H4 (cell line): ENCODE measurements at places on chromosomes 7 and 10. TPM values are rescaled to one million over a fixed set of nuclear protein-coding genes. Genes with fewer than 3 reads are reported as not detected.

DNA sequence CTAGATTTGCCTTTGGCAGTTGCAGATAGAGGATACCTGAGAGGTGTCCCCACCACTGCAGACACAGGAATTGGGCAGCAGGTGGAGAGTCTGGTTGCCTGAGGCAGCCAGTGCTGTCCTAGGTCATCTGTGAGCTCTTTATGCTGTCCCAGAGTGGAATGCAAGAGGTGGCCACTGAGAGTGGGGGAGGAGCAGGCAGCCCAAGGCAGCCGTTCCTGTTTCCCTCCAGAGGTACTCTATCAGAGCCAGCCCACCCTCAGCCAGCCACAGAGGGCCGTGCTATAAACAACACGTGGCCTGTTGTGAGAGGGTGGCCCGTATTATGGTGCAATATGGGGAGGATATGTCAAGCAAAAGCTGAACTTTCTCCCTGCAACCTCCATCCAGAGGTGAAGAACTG, 8.5 kb downstream of the LRRC18 start:
- no peak for DNase-seq

- no peak for DNase-seq
Observed at GRCh38 chr7:97016381-97017191, 8.0 kb downstream of the DLX5 start.

GRCh38 chr10:67770537-67770936, 67.5 kb downstream of the DNAJC12 start:
- DNase-seq, result no peak

DNA sequence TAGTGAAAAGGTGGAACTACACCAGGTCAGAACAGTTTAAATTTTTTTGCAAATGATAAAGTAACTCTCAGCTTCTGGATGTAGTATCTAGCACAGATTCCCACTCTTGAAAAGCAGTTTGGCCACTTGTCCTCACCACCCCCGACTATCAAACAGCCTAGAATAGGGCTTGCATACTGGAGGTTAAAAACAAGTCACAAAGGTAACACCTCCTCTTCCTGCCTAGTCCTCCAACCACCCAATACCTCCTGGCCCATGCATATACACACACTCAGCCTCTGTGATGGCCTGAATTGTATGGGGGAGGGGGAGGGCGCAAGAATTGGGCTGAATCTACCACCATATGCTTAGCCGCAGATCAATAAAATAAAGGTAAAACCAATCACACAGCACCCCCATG, 5.7 kb downstream of the SKAP2 start:
- no peak for DNase-seq

DNA sequence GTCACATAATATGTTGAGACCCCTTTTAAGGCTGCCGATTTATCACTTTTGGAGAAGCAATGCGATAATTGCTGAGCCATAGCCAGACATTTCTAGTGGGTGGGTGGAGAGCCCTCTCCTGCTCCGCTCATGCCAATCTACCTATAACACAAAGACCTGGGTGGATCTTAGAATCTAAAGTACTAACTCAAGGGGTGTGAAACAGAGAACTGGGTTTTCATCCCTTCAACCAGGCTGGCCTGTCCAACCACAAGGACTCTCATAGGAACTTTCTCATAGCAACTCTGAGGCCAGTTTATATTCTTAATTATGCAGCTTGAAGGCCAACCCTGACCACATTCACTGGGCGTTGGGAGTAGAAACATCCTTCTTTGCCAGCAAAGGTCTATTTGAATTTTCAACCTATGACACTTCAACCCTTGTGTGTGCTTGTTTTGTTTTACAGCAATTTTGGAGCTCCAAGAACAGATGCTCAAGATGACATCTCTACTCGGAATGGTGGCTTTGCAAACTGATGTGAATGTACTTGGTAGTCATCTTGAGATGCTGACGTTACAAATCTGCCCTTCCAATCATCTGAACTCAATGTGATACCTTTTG, 1198.2 kb upstream of the AUTS2 start:
- DNase-seq, result no peak

The TLX1 gene
- not detected in 2 replicates for total RNA-seq

DNA sequence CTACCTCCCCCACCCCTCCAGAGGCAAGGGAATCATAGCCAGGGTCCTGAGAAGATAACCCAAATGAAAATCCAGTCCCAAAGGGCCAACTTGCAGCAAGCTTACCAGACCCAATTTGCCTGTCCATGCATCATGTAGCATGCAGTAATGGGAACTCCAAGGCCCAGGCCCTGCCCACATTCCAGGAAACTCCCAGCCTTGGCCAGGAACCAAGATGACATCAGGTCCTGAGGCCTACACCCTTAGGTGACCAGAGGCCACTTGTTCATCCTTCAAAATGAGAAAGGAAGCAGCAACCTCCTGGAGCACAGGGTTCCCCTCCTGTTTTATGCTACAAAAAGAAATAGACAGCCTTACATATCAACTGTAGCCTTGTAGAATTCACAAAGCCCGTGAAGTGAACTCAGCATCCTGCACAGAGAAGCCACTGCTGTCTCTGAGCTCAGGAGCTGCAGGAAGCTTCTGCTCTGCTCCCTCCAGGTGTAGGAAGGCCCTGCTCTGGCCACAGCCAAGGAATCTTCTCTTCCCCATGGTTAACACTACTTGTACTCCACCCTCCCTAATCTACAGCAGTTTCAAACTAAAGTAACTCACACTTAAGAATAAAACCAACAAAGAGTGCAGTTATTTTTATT, 30.3 kb upstream of the GRB10 start:
- DNase-seq, result peak; percentile 91

- no peak for DNase-seq
Observed at GRCh38 chr10:120433141-120433540, 23.9 kb upstream of the PLPP4 start.

- DNase-seq, result no peak
Observed at GRCh38 chr10:79182781-79183467, 114.2 kb downstream of the ZMIZ1 start.

The GDF2 gene
- not detected in 2 replicates for total RNA-seq

DNA sequence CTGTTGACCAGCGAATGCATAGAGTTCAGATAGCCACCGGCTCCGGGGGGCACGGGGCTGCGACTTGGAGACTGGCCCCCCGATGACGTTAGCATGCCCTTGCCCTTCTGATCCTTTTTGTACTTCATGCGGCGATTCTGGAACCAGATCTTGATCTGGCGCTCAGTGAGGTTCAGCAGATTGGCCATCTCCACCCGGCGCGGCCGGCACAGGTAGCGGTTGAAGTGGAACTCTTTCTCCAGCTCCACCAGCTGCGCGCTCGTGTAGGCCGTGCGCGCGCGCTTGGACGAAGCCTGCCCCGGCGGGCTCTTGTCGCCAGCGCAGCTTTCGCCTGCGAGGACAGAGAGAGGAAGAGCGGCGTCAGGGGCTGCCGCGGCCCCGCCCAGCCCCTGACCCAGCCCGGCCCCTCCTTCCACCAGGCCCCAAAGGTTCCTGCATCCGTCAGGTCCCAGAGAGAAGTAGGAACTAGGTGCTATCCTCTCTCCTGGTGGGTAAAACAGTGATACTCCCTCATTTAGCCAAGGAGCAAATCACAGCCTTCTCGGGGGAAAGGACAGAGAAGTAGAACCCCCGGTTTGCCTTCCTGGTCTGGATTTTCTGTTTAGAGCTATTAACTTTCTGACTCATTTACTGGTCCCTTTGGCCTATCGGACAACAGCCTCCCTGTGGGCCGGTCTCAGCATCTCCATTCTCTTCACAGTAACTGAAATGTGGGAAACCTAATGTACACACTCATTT, 6.1 kb upstream of the HOXA2 start:
- DNase-seq, result no peak

- peak; percentile 76 for DNase-seq
Observed at GRCh38 chr7:55409482-55410225, 44.5 kb downstream of the LANCL2 start.

DNA sequence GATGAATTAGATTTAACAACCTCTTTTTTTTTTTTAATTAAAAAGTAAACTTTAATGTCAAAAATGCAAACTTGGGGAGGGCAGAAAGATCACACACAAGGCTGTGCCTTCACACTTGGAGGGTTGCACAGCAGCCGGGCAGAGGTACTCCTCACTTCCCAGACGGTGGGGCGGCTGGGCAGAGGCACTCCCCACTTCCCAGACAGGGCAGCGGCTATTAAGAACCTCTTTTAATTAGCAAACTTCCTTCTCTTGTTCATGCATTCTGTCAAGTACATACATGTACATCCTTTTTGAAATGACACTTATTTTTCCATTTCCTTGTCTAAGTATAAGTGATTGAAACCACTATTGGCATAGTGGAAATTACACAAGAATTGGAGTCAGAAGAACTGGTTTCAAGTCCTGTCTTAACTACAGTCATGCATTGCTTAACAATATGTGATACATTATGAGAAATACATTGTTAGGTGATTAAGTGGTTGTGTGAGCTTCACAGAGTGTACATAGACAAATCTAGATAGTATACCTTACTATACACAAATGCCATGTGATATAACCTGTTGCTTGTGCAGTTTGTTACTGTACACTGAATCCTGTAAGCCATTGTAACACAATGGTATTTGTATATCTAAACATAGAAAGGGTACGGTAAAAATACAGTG, 26.5 kb downstream of the BTRC start:
- DNase-seq, result no peak

DNA sequence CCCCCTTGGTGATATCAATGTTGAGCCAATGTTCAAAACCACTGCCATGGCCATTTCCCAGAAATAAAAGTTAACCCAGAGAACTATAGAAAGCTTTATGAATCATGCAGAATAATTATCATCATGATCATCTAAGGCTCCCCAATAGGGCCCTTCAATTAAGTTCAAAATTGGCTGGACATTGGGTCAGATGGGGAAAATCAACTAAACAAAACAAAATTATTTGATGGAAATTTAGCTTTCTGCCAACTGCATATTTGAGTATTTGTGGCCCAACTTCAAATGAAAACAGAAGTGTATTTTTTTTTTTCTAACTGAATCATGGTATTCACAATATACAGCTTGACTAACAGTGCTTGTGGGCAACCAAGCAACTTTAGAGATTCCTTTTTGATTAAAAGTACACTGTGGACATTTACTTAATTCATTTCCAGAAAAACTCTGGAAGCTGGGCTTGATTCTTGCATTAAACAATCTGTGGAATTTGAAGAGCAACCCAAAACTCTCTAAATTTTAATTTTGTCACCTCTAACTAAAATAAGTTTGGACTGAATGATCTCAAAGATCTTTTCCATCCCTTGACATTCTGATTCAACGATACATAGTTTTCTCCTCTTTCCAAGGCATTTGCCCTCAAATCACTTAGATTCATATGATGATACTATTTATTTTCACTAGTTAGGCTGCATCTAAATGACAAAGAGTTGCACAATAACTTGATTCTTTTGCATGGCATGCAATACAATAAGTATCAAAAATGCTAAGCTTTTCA, 203.2 kb downstream of the AHR start:
- no peak for DNase-seq

DNA sequence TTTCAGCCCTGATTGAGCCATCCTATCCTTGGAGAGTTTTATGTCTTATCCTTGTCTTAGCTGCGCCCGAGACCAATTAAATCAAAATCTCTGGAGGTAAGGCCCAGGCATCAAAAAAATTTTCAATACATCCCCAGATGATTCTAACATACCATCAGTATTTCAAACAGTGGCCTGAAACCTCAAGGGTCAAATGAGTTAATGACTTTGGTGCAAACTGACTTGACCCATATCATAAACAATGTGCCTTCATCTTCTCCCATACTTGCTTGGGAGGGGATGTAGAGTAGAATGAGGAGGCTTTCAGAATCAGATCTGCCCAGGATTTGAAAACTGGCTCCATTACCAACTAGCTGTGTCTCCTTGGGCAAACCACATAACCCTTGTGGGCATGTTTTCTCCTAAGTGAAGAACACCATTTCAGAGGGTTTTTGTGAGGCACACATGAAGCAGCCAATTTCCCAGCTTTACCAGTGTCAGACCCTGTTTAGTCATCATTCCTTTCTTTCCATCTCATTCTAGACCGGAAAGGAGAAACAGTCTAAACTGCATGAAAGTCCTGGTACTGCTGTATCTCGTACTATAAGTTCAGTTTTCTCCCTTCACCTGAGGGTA, 35.7 kb upstream of the ATXN7L1 start:
- DNase-seq, result no peak

The OLAH gene
- total RNA-seq, result 0.74 TPM in 1 of 2 replicates, not detected in the other

DNA sequence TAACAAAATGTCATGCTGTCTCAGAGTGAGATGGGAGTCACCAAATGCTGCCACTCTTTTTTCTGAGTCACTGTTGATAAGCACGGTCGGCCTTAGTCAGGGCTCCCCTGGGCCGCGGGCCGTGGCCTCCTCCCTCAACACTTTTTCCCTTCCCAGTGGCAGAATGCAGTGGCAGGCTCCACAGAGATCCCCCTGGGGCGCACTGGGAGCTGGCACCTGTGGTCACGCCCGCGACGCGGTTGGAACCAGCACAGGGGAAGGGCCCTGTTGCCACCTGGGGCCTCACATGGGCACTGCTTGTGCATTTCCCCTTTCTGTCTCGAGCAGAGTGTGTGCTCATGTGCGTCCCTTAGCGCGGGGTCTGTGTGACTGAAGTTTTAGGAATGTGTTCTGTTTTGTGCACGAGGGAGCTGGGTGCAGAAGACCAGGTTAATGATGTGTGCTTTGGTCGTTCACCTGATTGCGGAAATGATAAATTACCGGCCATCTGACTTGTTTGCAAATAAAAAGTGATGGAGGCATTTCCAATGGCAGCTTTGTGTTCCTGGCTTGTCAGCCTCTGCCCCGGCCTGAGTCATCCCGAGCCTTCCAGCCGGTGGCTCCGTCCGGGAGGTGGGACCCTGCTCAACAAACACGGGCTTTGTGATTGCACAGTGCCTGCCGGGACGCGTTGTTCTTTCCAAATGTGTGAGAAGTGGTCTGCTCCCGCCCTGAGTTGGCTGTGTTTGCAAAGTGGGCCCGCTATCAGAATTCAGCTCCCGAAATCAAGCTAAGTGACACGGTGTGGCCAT, 100.7 kb downstream of the NKX6-2 start:
- peak; percentile 43 for DNase-seq

DNA sequence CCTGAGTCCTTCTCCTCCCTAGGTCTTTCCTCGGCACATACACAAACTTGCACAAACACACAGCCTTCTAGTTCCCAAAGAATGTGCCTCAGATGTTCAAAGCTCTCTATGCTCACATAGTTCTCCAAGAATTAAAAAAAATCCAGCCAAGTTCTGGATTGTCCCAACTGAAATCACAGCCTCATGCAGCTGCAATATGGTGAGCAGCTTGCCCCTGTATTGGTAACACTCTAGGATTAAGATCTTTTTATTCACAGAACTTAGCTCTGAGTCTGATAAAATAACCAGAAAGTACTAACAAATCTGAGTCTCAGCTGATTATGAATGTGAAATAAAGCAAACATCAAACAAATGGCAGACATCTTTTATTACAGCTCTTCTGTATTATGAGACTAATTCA, 604.8 kb upstream of the PFKP start:
- no peak for DNase-seq

GRCh38 chr10:119543814-119544642, 1.5 kb upstream of the RGS10 start:
- no peak for DNase-seq
